ENCODE measurements at places on chromosomes 6 and 20.

DNA sequence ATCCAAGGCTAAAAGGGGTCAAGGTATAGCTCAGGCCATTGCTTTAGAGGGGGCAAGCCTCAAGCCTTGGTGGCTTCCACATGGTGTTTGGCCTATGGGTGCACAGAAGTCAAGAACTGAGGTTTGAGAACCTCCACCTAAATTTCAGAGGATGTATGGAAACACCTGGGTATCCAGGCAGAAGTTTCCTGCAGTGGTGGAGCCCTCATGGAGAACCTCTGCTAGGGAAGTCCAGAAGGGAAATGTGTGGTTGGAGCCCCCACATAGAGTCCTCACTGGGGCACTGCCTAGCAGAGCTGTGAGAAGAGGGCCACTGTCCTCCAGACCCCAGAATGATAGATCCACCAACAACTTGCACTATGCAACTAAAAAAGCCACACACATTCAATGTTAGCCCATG lies 678.7 kb upstream of the ADGRB3 start:
- DNase-seq, result no peak

- no peak for DNase-seq
Observed at GRCh38 chr6:116254297-116255056, 602 bp upstream of the TSPYL4 start.

DNA sequence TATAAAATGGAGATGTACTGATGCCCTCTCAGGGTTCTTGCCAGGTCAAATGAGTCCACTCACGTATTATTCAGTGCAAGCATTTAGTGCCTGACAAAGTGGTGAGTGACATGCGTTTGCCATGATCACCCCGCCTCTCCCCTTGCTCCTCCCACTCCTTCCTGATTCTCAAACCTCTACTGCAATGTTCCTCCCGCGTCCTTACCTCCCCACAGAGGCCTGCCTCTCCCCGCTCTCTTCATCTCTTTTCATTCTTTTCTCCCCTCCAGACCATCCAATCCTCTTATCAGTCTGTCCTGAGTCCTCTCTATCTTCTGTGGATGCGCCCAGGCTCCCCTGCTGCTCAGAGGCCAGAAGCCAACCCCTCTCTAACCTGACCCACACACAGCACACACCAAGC lies 40.7 kb downstream of the KCNK5 start:
- DNase-seq, result no peak

GRCh38 chr20:6746901-6747609 lies 20.4 kb upstream of the BMP2 start:
- DNase-seq, result no peak

DNA sequence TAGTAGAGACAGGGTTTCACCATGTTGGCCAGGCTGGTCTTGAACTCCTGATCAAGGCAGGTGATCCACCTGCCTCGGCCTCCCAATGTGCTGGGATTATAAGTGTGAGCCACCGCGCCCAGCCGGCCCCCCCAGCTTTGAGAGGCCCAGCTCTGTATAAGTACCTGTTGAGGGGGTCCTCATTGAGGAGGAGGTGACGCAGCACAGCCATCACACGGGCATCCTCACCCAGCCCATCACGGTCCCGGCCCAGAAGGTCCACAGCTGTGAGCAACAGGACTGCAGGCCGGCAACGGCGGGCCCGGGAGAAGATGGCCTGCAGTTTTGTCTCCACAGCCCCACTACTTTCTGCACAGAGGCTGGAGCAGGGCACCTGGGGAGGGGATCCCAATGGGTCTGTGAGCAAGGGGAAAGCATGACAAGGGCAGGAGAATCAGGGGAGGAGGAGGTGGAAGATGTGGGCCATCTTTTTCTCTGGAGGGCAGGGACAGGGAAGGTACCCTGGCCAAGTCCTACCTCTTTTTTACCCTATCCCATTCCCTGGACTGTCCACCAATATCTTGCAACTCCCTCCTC lies 7.7 kb downstream of the GNMT start:
- no peak for DNase-seq

DNA sequence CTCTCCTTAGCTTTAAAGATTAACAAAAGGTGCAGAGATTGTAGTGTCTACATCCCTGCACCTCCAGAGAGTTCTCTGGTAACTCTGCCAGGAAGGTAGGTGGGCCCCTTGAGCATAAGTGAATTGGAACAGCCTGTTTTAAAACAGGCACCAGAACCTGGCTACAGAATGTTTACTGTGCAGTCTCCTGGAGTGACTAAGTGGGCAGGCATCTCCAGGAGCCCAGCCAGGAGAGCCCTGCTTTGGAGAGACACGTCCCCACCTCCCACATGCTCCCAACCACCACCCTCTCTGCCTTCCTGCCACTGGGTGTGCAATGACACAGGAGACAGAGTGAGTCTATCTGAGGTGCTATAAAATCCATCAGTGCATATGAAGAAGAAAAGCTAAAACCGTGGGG lies 110.3 kb upstream of the EYA4 start:
- DNase-seq, result no peak

- no peak for DNase-seq
Observed at GRCh38 chr6:107075951-107076381, 39.3 kb downstream of the BEND3 start.

GRCh38 chr20:38125157-38126056 lies 39.7 kb downstream of the TGM2 start:
- DNase-seq, result no peak

GRCh38 chr6:112296122-112296521 lies 41.8 kb upstream of the LAMA4 start:
- no peak for DNase-seq

- no peak for DNase-seq
Observed at GRCh38 chr6:134165561-134166201, 113.3 kb upstream of the SLC2A12 start.

- DNase-seq, result no peak
Observed at GRCh38 chr6:32396028-32396427, 11.0 kb downstream of the BTNL2 start.

DNA sequence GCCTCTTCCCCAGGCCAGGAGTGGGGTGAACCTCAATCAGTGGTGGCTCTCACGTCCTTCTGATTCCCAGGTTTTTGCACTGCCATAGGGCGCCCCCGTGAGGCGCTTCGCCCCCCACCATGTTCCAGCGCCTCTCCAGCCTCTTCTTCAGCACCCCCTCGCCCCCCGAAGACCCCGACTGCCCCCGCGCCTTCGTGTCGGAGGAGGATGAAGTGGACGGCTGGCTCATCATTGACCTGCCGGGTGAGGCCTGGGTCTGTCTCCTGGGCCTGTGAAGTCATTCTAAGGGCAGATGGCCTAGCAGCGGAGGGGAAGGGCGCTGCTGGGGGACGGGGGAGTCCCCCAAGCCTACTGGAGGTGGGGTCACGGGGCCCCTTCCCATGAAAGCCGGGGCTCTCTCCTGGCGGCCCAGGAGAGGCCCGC lies 4.5 kb downstream of the TP53INP2 start:
- no peak for DNase-seq

- no peak for DNase-seq
Observed at GRCh38 chr20:63687419-63688178, 8.9 kb upstream of the TNFRSF6B start.

DNA sequence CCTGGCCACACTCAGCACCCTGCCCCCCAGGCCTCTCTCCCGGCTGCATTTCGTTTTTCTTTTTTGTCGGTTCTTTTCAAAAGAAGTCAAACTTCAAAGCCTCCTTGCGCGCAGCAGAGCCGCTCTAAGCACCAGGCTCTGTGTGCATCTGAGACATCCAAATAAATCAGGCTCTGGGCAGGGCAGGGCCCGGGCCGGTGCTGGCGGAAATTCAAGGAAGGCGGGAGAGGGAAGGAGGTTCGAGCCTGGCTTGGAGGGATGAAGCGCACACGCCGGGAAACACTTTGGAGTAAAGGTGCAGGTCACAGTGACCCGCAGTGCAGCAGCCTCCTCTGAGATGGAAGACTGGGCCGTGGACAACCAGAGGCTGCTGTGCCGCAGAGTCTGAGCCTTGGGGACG lies 5.8 kb downstream of the GATA5 start:
- DNase-seq, result no peak

GRCh38 chr20:9517297-9518162 lies 3.1 kb downstream of the LAMP5 start:
- no peak for DNase-seq

GRCh38 chr6:40022867-40023266 lies 88.6 kb upstream of the MOCS1 start:
- no peak for DNase-seq

GRCh38 chr20:6908673-6909072 lies 141.2 kb downstream of the BMP2 start:
- peak; percentile 74 for DNase-seq

- no peak for DNase-seq
Observed at GRCh38 chr6:107246249-107246971, 131.1 kb upstream of the BEND3 start.

- DNase-seq, result no peak
Observed at GRCh38 chr6:100217225-100218012, 223.4 kb upstream of the MCHR2 start.

DNA sequence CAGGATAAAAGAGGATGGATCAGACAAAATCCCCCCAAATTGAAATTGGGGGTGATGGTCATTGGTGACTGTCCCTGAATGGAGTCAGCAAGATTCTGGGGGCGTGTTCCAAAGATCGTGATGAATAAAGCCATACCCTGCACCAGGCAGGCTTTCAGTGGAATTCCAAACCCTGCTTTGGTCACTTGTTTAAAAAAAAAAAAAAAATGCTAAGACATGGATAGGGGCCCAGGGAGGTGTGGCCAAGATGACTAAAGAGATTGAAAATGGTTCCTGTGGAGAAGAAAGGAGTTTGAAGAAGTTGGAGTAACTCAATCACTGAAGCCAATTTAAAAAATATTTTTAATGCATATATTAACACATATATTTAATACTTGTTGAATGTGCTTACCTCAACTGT lies 161.4 kb upstream of the KCNG1 start:
- no peak for DNase-seq

GRCh38 chr20:25848222-25848621 lies 151.6 kb upstream of the ZNF337 start:
- no peak for DNase-seq

- DNase-seq, result no peak
Observed at GRCh38 chr6:9401960-9402359, 966.6 kb upstream of the SLC35B3 start.

DNA sequence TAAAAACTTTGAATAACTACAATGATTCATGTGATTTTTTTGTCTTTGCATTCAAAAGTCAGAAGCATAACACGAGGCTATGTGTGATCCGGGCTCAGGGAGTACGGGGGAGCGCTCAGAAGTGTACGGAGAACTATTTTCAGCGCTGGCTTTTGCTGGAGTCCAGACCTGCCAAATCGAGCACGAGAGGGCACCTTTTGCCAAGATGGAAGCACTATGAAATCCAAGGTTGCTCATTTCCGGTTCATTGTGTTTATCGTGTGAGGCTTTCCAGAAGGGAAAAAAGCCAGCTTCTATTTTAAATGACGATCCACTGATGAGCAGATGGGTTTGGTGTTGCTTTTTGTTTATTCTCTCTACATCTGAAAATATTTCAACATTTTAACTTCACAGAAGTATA lies 11.3 kb downstream of the RAMACL start:
- no peak for DNase-seq

DNA sequence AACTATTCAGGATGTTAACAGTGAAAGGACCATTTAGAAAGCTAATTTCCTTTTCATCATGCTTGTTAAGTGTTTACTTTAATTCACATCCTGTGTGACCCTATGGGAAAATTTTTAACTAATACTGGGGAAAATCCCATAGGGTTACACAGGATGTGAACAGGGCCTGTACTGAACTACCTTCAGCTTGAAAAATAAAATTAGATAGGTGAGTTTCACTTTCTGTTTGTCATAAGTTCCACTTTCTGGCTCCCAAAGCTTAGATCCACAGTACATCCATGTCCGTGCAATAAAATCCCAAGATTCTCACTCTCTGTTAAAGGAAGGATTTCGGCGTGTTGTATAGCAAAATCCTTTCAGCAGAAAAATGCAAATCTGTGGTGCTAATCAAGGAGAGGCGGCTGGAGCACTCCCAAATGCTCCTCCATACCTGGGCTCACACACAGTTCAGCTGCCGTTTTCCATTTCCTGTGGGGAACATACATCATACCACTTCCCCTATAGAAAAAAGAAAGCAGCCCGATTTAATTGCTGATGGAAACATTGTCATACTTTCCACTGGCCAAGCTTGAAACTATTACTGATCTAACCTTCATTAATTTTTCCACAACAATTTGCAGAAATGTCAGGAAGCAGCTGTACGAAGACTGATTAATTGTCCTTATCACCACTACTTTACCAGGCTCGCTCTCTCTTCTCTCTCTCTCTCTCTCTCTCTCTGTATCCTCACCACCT lies 125.2 kb downstream of the HIVEP2 start:
- DNase-seq, result no peak

DNA sequence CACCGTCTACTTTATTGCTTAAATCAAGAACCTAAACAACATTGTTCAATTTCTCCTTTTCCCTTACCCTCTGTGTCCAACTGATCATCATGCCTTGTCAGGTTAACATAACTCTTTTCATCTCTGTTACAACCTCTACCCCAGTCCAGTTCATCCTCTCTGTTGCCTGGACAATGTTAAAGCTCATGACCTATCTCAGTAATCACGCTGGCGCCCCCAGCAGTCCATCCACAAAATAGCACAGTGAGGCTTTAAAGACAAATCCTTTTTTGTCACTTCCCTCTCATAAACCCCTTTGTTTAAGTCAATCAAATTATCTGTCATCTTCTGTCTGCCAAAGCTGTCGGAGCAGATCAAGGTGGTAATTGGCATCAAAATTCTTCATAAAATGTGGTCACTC lies 140.1 kb downstream of the QKI start:
- DNase-seq, result no peak

- DNase-seq, result no peak
Observed at GRCh38 chr20:2955257-2955970, 82.1 kb downstream of the PTPRA start.

DNA sequence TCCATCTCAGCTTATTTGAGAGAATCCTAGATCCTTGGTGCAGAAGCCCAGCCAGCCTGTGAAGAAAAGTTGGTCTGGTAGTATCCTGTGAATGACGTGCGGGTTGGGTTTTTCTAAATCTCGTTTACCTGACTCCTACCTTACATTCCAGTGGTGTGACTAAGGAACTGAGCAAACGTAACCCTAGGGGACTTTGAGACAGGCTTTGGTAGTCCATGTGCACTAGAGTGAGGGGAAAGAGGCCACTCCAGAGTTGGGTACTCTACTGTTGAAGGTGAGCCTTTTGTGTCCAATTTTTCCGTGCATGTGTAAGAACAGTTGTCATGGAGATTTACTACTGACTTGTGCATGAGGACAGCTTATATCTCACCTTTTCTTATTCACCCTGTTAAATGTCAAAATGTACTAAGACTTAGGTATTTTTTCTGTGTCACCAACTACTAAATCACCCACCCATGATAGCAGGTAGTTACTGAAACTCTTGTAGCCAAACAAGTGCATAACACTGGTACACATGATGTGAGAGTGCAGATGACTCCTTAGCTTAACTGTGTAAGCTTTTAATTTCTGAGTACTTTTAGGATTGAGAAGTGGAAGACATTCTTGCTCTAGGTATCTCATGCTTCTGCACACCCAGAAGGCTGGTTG lies 26.3 kb upstream of the PLCG1 start:
- DNase-seq, result no peak

DNA sequence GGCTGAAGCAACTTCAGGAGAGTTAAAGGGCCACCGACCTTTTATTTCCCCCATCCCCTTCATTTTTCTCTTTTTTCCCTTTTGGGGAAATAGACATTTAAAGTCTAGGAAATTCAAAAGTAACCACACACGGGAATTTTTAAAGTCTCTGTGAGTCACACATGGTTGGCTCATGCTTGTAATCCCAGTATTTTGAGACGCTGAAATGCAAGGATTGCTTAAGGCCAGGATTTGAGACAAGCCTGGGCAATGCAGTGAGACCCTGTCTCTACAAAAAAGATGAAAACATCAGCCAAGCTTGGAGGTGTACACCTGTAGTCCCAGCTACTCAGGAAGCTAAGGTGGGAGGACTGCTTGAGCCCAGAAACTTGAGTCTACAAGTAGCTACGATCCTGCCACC lies 34.2 kb downstream of the KATNA1 start:
- no peak for DNase-seq
